CD4-positive, alpha-beta T cell treated with Interferon alpha-2 for 1 hour (primary cell): ENCODE measurements at places on chromosomes 1 and 21.

DNA sequence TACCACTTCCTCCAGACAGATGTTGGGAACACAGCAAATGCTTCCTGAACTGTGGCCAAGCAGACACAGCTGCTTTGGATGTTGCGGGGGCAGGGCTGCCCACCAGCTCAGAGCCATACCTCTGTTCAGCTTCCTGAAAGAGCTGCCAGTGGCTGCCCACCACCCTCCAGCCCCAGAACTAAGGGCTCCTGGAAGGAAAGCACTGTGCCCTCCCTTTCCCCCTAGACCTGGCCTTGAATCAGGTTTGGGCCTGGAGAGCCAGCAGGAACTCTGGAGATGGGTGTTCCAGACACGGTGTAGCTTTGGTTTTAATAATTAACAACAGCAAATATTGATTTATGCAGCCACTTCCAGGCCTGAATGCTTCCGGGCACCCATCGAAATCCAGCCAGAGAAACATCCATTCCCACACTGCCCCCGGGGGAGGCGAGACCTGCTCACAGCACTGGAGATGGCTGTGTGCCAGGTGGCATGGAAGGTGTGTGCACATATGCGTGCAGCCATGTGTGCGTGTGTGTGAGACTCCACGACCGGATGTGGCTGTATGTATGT is 45.7 kb downstream of the RAP1GAP start:
- no peak for DNase-seq

GRCh38 chr1:87007323-87007722 is 92.9 kb downstream of the HS2ST1 start:
- no peak for DNase-seq

DNA sequence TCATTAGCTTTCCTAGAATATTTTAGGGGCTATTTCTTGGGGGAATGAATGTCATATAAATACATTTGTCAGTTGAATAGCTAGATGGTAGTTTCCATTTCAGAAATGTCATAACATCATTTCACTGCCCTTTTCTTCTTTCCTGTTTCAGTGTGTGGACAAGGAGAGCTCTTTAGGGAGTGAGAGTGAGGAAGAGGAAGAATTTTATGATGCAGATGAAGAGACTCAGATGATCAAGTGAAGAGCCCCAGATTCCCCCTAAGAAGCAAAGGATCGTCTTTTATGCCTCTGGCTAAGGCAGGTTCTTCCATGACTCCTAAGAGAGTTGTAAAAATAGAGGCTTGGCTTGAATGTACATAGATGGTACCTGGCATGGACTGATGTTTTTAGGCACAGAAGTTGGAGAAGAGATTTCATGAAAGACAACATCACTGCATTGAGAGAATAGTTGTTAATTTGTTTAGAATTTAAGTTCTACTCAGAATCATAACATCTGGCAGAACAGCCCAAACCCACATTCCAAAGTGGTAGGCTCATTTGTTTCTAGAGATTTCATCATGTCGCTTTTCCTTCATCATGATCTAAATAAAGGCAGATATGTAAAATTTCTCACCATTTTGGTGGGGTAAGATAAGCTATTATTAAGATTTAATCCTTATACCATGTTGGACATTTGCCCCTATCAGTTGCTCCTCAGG is 44.2 kb upstream of the MAB21L3 start:
- no peak for DNase-seq

DNA sequence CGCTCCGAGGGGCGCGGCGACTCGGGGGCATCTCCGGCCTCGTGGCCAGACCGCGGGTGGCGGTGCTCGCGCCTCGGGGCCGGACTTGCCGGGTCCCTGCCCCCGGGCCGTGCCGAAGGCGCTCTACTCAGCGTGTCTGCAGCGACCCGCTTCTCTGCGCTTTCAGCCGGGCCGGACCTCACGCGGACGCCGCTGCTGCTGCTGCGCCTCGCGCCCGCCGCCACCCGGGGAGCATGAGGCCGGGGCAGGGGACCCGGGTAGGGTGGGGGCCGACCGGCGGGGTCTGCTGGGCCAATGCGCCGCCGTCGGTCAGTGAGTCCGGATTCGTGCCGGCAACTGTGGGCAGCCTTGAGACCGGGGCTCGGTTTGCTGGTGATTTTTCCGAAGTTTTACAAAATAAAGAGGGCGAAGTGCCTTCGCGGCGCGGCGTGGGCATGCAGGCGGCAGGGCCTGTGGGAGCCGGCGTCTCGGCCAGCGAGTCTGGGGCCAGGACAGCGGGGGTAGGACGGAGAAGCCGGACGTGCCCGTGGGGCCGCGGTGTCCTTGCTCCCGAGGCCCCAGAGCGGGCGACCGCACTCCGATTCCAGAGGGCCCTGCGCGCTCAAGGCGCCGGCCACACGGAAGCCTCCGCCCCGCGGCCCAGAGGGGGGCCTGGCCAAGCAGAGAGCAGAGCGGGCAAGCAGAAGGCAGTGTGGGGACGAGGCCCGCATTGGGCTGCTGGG is 749 bp downstream of the FAM163A start:
- no peak for DNase-seq

- no peak for DNase-seq
These were observed 594.8 kb downstream of the USP25 start for GRCh38 chr21:16324630-16325029.

- peak; percentile 80 for DNase-seq
These were observed 25.4 kb downstream of the PIGM start for GRCh38 chr1:160006312-160006940.

DNA sequence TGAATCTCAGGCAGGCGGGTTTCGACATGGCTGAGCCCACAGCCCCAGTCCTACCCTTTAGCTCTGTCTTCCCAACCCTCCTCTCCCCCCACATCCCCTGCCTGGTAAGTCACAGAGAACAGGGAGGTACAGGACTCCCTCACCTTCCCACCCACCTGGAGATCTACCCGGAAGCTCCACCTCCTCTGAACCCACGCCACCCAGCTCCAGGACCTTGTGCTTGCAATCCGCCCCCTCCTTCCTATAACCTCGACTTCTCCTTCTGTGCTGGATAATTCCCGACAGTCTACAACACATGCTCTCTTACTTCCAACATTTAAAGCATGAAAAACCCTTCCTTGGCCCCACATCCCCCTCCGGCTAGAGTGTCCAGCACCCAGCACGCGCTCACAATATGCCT is 22.3 kb downstream of the KIF17 start:
- DNase-seq, result no peak

DNA sequence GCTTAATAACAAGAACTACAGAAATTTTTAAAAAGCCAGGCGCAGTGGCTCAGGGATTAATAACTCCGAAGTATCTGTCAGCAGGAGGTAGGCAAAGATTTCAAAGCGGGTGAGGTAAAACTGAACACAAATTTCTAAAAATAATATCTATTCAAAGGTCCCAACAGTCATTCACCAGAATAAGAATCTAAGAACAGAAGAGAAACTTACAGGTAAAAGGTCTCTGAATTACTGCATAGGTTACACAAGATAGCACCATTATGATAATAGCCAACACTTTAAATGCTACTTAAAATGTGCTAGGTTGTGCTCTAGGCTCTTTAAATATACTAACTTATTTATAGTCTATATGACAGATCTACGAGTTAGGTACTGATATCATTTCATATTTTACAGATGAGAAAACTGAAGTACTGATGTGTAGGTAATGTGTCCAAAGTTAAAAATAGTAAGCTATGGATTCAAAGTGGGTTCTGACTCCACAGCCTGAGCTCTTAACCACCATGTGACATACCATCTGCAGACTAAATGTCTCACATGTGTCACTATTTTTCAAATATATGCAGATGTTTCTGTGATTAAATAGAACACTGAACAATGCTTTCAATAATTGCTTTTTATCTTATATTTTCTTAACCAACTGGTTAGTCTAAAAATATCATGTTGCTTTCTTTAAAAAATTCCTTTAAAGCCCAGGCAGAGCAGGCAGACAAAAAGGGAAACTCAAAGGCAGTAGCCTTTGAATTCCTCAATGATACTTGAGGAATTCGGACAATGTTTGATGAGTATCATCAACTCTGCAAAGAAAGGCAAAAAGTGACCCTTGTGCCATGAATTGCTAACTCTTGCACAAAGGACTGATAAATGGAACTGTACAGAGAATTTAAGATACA is 80.5 kb upstream of the TTC39A start:
- DNase-seq, result no peak

DNA sequence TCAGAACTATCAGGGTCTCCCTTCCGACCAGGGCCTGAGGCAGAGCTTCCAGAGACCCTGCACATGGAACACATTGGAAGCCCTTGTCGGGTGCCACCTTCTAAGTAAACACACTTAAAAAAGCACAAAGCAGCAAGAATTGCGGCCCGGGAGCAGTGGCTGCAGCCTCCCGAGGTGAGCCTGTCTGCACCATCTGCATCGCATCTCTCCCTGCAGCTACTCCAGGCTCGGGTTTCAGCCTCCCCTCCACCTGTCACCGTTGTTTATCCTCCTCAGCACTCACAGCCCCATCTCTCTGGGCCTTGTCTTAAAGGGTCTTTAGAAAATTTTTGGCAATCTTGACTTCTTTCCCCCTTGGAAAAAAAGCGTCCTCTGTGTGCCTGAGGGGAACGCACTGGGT is 95.1 kb upstream of the ARHGEF16 start:
- DNase-seq, result no peak

DNA sequence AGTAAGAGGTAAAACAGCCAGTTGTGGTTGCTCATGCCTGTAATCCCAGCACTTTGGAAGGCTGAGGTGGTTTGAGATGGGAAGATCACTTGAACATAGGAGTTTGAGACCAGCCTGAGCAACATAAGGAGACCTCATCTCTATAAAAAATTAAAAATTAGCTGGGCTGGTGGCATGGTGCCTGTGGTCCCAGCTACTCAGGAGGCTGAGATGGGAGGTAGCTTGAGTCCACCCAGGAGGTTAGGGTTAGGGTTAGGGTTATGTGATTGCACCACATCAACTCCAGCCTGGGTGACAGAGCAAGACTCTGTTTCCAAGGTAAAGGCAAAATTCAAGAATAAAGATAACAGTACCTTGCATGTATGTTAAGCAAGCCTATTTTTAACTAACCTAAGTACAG is 3.5 kb downstream of the SAMSN1 start:
- no peak for DNase-seq

- no peak for DNase-seq
These were observed 92.9 kb upstream of the IVNS1ABP start for GRCh38 chr1:185409763-185410528.

- DNase-seq, result no peak
These were observed 119.8 kb downstream of the PLPPR5 start for GRCh38 chr1:98884864-98885263.

DNA sequence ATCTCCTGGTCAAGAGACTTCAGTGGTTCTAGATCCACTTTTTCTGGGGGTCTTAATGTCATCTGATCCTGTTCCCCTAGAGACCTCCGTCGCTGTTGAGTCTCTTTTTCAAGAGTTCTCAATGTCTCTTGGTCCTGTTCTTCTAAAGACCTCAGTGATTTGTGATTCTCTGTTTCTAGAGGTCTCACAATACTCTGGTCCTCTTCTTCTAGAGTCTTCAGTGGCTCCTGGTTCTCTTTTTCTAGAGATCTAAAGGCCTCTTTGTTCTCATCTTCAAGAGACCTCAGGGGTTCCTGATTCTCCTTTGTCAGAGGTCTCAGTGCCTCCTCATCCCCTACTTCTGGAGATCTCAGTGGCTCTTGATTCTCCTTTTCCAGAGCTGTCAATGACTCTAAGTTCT is 5.4 kb downstream of the NES start:
- DNase-seq, result no peak

DNA sequence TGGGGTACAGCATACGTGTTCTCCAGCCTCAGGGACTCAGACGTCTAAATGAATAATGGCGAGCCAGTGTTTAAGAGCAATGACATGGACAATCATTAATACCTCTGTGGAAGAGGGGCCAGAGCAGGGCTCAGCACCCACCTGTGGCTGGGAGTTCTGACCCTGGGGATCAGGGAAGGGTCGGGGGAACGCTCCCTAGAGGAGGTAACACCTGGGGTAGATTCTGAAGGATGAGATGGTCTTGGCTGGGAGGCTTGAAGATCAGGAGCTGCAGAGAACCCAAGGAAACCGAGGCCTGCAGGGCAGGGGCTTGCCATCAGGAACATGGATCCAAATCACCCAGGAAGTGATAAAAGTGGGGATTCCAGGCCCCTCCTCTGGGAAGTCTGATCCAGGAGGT is 138.2 kb upstream of the RUNX3 start:
- DNase-seq, result no peak

DNA sequence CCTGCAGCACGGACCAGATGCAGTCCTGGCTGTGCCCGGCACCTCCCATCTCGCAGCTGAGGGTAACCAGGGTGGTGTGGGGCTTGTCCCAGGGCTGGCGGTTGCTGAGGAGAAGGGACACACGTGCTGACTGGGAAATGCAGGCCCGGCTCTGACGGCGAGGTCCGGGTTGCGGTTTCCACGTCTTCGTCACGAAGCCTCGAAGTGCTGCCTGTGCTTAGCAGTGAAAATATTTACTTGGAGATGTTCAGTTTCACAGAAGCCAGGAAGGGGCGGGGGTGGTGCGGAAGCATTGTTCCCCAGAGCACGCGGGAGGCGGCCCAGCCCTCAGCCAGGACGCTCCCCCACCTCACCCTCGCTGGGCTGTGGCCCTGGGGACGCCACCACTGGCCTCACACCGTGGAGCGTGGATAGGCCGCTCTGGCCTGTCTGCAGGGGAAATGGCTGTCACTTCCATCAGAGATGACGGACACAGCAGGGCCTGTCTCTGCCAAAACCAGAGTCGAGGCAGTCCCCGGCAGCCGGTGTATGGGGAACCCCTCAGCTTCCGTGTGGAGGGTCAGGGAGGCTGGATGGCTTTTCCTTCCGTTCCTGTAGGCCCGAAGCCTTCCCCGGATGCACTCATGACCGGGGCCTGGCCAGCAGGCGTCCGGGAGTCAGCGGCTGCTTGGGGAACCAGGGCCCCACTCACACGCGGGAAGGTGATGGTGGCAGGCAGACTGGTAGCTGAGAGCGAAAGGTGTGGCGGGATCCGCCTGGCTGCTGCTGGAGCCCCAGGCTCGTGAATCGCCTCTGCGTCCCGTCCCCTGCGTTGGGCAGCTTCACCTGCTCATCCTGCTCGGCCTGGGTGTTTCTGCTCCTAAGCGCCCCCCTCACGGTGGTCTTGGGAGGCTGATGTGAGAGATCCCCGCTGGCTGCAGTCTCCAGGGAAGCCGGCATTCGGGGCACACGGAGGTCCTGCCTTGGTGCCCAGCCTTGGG is 14.7 kb upstream of the POFUT2 start:
- DNase-seq, result peak; percentile 66

- no peak for DNase-seq
These were observed 3.5 kb downstream of the LRP8 start for GRCh38 chr1:53324321-53324720.

- DNase-seq, result no peak
These were observed 1.2 kb downstream of the MCOLN2 start for GRCh38 chr1:84995484-84996334.
